Germinal center (tissue), 1 donor: ENCODE measurements at places on chromosomes 2 and 18.

DNA sequence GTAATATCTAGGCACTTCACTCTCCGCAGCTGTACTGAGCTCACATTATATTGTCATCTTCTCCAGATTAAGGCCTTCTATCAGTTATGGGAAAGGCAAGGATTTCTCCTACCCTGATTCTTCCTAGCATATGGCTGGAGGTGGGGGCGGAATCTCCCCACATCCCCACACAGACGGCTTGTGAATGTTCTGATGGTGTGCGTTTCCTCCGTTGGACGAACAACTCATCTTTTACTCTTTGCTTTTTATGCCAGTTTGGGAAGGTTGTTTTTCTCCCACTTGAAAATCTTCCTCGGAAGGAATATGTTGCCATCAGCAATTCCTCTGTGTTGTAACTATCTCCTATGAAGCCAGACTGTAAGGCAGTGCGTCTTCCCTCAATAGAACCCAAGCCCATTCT is 24.3 kb downstream of the KLHL29 start:
- DNase-seq: no peak

GRCh38 chr2:69734035-69734611 is 7.8 kb upstream of the ANXA4 start:
- no peak for DNase-seq

DNA sequence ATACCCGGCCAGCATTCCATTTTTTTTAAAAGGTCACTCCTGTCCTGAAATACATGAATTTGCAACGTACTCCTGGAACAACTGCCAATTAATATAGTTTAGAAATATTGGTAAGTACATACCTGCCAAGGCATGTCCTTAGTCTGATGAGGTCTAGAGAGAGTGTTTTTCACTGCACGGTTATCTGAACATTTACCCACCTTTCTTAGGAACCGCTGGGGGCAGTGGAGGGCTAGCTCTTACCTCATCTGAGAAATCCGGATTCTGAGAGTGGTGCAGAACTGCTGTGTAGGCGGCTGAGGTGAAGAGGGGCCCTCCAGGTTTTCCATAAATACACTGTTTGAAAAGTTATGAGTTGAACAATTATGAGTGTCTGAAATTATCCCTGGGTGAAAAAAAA is 133.1 kb upstream of the CCDC195 start:
- no peak for DNase-seq

DNA sequence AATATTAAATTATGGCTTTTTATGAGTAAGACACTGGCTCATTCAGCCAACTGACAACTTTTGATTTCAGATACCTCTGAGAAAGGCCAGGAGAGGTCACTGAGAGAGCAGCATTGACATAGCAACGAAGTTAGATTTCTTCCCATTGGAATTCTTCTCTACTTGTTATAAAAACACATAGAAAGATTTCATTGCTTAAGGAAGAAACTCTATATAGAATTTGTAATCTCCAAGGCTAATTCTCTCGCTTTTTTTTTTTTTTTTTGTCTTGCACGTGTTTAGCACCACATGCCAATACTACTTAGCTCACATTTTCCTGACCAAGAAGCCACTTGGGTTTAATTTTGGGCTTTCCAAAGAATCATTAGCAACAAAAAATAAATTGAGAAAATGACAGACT is 233.7 kb downstream of the CALCRL start:
- DNase-seq: no peak

DNA sequence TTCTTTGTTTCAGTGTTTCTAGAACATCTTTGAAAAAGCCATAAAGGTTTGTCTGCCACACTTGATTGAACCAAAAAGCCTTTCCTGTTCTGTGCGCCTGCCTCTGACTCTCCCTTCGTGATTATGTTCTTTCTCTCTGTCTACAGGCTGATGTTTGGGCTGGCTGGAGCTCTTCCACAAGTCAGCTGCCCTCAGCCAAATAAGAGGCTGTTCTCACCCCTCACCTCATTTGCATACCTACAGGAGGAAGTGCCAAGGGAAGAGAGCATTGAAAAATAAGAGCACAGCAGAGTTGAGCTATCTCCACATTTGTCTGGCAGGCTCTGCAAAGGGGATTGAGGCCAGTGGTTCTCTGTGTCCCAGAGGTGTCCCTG is 15.8 kb downstream of the INPP5D start:
- peak; percentile 78 for DNase-seq

DNA sequence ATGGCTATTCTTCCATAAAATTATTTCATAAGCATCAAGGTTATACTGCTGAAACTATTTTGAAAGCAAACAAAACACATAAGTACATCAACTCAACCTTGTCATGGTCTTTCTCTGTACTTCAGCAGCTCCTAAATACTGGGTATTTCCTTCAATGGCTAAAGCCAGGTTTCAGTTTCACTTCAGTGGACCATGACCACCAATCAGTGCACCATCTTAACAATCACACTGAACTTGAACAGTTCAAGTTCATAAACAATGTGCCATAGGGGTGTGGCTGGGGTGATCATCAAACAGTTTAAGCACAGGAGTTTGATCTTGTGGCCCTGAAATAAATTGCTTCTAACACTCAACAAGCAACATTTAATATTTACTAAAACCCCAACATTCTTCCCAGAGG is 124.1 kb upstream of the FIGN start:
- no peak for DNase-seq

- DNase-seq: peak; percentile 19
These were observed 656.4 kb downstream of the MBD2 start for GRCh38 chr18:53567929-53568574.

DNA sequence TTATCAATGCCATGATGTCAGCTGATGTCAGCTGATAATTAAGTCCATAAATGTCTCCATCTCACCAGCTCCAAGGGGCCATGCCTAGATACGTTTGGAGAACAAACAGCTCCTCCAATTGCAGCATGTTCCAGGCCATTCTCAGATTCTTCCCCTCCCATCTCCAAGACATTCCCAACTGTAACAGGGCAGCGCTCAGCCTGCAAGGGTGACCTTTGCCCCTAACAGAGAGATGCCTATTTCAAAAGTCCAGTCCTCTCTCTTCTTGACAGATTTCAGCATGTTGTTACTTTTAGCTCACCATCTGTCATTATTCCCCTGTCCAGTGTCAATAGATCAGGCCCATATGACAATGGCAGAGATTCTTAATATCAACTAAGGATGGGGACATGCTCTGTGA is 9.9 kb downstream of the PSD4 start:
- no peak for DNase-seq
